Natural killer cell (primary cell): ENCODE measurements at places on chromosomes 11 and 22. TPM values are rescaled to one million over a fixed set of nuclear protein-coding genes. Genes with fewer than 3 reads are reported as not detected.

- DNase-seq = no peak
- H3K27ac ChIP-seq = peak overlapping the region; percentile 67
- peaks cover 34% of the 10 kb centered on the region for H3K36me3 ChIP-seq
- peak overlapping the region; percentile 92 for H3K4me3 ChIP-seq
- peaks cover 57% of the 10 kb centered on the region for H3K4me1 ChIP-seq
Measured at GRCh38 chr11:65919573-65920371, 546 bp downstream of the DRAP1 start.

GRCh38 chr11:21707116-21707739, 485.7 kb upstream of the ANO5 start:
- H3K27me3 ChIP-seq = no peaks in the 10 kb centered on the region
- no peaks in the 10 kb centered on the region for H3K36me3 ChIP-seq
- no peak overlapping the region for H3K4me3 ChIP-seq

DYNC2H1 gene
- total RNA-seq = 7.5 TPM

RPLP2 gene
- 1,846 TPM for total RNA-seq

ASCL2 gene
- 16.8 TPM for total RNA-seq

GRCh38 chr11:34864424-34864823, 51.8 kb downstream of the APIP start:
- no peaks in the 10 kb centered on the region for H3K4me1 ChIP-seq
- H3K4me3 ChIP-seq = no peak overlapping the region
- H3K27me3 ChIP-seq = no peaks in the 10 kb centered on the region
- H3K36me3 ChIP-seq = no peaks in the 10 kb centered on the region
- no peak for DNase-seq

OPCML gene
- not detected for total RNA-seq

DNA sequence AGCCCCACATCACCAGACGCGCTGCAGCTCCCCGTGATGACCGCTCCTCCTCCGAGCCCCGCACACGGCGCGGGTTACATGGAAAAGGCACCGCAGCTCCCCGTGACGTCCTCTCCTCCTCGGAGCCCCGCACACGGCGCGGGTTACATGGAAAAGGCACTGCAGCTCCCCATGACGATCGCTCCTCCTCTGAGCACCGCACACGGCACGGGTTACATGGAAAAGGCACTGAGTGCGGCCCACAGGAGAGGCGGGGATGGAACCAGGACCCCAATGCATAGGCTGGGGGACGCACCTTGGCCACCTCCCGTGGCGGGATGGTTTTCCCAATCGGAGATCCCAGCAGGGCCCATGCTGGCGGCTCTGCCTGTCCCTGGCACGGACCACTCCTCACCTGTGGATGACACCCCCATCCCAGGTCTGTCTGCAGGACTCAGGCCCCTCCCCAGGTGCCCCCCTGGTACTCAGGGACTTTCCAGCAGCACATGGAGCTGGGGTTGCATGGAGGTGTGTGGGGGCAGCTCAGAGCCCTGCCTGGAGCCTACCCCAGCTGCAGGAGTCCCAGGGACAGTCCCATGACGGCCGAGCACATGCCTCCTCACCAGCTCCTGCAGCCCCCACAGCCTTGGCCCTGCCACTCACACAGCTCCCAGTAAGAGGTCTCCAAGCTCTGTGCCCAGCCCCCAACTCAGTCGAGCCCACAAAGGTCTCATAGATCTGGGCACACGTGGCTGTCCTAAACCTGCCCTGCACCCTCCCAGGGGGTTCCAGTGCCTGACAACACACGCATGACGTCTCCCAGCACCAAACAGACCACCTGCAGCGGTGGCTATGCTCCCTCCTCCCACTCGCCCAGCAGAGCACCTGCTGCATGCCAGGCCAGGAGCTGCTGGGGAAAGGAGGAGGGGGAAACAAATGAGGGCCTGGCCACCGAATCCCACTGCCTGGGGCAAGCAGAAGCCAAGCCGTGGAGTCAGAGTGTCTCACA, 166.6 kb downstream of the BRD1 start:
- no peak overlapping the region for H3K27ac ChIP-seq
- H3K4me3 ChIP-seq = no peak overlapping the region
- H3K36me3 ChIP-seq = no peaks in the 10 kb centered on the region
- peaks cover 18% of the 10 kb centered on the region for H3K4me1 ChIP-seq
- DNase-seq = no peak

DNA sequence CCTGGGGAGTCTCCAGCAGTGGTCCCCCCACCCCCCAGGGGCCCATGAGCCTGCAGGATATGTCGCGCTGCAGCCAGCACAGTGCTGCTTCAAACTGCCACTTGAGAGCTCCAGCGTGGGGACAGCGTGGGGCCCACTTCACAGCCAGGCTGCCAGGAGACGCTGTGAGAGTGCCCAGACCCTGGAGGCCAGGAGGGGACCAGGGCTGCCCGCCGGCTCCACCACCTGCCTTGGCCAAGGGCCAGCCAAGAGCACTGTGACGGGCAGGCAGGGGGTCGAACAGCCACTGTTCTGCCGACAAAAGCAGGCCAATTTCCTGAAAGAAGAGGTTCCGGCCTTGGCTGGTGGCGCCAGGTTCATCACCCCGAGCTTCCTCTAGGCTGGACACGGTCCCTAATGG, 60.2 kb downstream of the FLRT1 start:
- no peak overlapping the region for H3K27ac ChIP-seq
- no peaks in the 10 kb centered on the region for H3K27me3 ChIP-seq
- H3K36me3 ChIP-seq = no peaks in the 10 kb centered on the region
- DNase-seq = no peak

DNA sequence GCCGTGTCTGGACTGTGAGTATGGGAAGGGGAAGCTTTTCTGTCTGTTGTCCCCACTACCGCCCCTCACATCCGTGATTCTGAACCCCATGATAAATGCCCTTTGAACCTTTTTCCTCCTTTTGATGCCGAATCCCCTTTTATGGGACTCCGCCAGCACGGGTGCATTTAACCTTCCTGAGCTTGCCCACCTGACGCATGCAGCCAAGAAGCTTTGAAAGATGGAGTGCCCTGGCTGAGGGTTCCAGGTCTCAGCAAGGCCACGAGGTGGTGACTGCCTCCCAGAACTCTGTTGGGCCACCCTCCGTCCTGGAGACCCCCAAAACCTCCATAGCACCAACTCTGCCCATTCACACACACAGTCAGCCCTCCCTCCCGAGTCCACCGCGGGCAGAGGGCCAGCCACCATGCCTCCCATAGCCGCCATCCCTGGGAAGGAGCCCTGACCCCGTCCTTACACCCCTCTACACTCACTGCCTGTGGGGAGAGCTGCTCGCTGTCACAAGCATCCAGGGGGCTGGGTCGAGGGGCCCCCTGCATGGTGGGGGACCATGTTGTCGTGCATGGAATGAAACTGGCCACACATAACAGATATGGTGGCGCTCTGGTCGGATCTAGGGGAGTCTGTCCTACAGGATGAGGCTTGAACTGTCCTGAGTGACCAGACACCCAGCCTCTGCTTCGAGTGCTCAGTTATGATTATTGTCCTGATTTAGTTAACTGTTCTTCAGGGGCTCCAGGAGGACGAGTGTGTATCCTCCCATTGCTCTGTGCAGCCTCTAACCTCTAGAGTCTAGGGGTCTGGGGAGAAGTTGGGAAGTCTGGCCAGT, 822 bp upstream of the COMT start:
- H3K36me3 ChIP-seq = no peaks in the 10 kb centered on the region
- peak overlapping the region; percentile 72 for H3K27ac ChIP-seq
- peaks cover 34% of the 10 kb centered on the region for H3K4me1 ChIP-seq
- H3K4me3 ChIP-seq = peak overlapping the region; percentile 78
- H3K27me3 ChIP-seq = no peaks in the 10 kb centered on the region

CHRM4 gene
- total RNA-seq = 3.7 TPM

PDE3B gene
- 18.2 TPM for total RNA-seq

- peak; percentile 70 for DNase-seq
- no peaks in the 10 kb centered on the region for H3K36me3 ChIP-seq
Measured at GRCh38 chr11:9265211-9266131, at the start of gene DENND5A. Gene DENND5A (minus strand): TSS chr11:9265350. CDS start chr11:9265069, 281 bp downstream.

- H3K27ac ChIP-seq = no peak overlapping the region
- H3K27me3 ChIP-seq = peaks cover 5% of the 10 kb centered on the region
- H3K4me3 ChIP-seq = no peak overlapping the region
- peaks cover 11% of the 10 kb centered on the region for H3K4me1 ChIP-seq
- no peak for DNase-seq
Measured at GRCh38 chr22:38469306-38469781, 1.4 kb downstream of the KDELR3 start.

OR2AG2 gene
- not detected for total RNA-seq

DESI1 gene
- total RNA-seq = 20.6 TPM

GRCh38 chr11:79501707-79502106, 60.9 kb upstream of the TENM4 start:
- H3K27ac ChIP-seq = no peak overlapping the region
- H3K36me3 ChIP-seq = no peaks in the 10 kb centered on the region
- no peak overlapping the region for H3K4me3 ChIP-seq
- no peaks in the 10 kb centered on the region for H3K27me3 ChIP-seq

DNA sequence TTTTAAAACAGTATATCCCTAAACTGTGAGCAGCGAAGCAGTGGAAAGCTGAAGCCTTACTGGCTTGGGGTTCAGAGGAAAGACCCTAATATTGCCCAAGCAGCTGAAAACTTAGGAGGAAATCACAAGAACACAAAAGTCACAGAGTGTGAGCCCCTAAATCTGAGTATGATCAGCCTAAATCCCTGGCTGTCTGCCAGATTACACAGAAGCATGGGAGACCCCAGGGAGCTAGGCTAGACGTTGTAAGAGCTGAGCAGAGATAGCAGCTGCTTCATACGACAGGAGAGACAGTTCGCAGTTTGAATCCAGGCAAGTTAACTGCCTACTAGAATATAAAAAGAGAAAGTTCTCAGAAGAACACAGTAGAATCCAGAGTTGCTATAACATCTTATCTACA, 81.2 kb downstream of the PACS1 start:
- H3K4me1 ChIP-seq = peaks cover 1% of the 10 kb centered on the region
- DNase-seq = no peak
- H3K27ac ChIP-seq = no peak overlapping the region
- no peaks in the 10 kb centered on the region for H3K27me3 ChIP-seq
- no peak overlapping the region for H3K4me3 ChIP-seq

UPK2 gene
- 0.41 TPM for total RNA-seq

- H3K36me3 ChIP-seq = no peaks in the 10 kb centered on the region
- H3K4me1 ChIP-seq = no peaks in the 10 kb centered on the region
- peaks cover 2% of the 10 kb centered on the region for H3K27me3 ChIP-seq
- H3K4me3 ChIP-seq = no peak overlapping the region
Measured at GRCh38 chr11:35404388-35404775, 15.0 kb downstream of the SLC1A2 start.

DNA sequence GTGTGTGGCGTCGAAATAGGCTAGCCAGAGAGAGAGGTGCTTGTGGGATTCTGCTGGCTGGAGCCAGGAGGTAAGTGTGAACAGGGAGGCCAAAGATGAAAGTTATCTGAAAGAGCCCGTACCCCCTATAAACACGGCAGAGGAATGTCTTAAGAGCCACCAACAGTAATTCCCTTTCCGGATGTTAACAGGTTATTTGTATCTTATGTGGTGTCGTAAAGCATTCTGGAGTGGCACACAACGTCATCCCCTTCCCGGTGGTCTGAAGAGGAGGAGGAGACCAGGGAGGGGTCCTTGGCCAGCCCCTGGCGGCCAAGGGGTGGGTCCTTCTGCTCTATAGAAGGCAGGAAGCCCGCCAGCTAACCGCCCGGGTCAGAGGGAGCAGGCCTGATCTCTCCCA, 39.5 kb downstream of the MACROD1 start:
- DNase-seq = no peak
- H3K27ac ChIP-seq = no peak overlapping the region
- no peaks in the 10 kb centered on the region for H3K36me3 ChIP-seq
